CD4-positive, alpha-beta T cell treated with Interleukin-2 at 100 ng/mL for 4 hours (primary cell): ENCODE measurements at places on chromosomes 5 and 9.

DNA sequence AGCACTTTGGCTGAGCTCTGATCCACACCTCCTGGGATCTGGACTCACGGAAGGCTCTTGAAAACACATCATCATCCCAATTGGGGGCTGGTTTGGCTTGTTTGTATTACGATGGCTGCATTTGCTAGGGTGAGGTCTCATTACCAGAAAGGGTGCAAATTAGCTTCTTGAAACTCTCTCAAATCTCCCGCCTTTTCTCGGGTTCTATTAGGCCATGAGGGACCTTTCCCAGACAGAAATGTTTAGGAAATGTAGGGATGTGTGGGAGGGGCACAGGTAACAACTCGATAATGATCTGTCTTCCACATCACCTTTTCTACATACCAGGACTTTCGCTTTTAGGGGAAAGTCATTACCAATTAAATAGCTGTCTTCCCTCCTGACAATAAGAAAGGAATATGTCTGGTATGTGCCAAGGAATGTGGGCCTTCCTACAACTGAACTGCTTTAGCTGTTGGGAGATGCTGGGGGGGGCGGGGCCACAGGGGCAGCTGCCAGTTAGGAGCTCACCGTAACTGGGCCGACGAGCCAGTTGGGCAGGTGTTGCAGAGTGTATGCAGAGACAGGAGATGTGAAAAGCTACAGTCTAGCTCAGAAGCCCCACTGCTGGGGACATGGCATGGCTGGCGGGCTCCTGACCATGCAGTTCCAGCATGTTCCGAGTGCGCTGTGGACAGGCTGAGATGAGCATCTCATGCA is 71.2 kb downstream of the AK8 start:
- no peak for DNase-seq

DNA sequence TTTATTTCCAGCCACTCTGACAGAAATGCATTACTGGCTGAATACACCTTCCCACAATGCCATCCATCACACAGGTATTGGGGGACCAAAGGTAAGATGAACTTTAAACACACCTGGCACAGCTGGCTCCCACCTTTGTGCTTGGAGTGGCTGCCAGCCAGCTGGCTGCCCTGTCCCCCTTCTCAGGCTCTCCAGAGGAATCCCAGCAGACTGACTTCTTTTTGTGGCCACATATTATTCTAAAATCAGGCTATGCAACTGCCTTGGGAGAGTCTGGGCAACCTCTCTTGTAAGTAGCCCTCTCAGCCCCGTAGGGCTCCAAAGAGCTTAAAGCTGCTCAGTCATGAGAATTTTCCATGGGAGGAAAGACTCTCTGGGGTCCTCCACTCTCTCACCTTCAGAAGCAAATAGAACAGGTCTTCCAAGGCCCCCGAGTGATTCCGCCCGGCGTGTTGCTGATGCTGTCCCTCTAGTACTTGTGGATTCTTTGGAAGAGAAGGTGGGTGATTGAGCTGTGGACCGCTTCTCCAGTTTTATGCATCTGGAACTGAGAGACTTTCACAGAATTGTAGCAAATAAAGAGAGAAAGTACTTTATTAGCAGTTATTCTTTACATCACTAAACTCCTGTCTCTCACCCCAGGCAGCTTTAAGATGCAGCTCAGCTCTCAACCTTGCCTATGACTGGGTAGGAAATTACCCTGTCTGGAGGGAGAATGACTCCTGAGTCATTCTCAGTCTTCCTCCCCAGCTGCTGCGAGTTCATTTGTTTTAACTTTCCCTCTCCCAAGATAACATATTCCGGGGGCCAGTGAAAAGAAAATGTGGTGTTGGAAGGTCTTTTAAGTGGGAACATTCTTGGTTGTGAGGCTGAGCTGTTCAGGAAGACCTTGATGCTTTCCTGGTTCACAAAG is 159.4 kb upstream of the PITX1 start:
- no peak for DNase-seq

GRCh38 chr9:94740145-94740840 is 13.8 kb downstream of the AOPEP start:
- DNase-seq: no peak

DNA sequence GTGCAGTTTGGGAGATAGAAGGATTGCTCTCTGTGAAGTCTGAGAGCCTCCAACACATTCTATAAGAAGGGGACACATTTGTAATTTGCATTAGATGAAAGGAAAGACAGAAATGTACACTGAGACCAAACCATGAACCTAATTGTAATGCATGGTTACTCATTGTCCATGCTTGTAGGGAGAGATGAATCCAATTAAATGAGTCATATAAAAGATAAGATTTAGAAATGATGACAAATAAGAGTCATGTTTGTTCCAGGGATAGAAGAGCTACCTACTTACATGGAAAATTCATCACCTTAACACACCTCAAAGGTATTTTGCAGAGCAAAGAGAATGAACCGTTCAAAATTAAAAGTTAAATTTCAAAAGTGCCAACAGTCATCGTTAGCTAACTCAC is 85.1 kb downstream of the FBXL7 start:
- DNase-seq: no peak

DNA sequence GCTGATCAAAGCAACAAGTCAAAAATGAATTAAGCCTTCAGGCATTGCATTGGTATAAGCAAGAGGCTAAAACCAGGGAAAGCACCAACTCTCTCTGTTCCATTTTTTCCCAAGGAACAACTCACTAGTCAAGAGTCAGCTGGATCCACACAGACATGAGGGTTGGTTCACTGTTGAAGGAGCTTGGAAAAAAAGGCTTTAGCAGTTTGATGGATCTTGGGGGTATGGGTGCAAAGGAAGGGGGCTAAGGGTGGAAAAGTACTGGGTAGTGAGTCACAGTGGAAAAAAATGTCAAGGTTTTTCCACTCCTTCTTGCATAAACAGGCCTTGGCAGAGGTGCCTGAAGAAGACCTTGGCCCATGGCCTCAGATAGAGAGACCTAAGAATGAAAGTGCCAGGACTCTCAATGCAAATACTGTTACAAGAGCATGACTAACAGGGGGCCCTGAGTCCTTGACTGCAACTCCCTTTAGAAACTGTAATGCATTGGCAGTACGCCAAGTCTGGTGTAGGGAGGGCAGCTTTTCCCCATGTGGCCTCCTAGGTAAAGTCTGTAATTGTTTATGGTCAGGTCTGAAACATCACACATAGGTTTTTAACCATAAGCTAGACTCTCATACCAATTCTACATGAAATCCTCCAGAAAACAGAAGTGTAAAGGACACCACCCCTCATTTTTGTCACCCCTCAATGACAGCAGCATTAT is 23.7 kb downstream of the ACTL7A start:
- DNase-seq: no peak

DNA sequence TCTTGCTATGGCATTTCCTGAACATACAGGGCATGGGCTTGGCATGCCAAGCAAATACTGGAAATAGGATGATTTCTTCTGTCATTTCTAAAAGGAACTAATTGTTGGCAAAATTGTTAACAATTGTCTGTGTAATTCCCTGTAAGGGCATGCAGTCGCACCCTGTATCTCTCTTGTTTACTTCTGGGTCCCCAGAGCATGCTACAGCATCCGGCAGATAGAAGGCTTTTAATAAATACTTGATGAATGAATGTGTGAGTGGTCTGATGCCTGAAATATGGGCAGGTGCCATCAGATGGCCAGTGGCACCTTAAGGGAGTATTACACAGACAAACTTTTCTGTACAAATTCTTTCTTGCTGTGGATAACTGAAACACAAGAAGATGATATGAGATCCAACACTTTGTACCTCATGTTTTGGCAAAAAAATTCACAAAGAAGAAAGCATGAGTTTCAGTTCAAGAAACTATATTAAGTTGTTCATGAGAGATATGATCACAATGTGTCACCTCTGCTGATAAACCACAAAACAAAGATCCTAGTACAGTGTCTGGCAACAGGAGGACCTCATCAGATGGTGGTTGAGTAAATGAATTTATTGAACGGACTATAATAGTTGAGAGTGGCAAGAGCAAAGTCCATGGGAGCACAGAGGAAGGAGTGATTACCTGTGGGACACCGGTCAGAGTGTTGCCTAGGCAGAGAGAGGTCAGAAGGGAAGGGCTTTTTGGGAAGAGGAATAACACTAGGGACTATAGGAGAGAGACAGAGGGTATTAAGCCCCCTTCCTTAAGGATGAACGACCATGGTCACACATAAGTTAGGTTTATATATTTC is 194.2 kb downstream of the ATP10B start:
- no peak for DNase-seq

DNA sequence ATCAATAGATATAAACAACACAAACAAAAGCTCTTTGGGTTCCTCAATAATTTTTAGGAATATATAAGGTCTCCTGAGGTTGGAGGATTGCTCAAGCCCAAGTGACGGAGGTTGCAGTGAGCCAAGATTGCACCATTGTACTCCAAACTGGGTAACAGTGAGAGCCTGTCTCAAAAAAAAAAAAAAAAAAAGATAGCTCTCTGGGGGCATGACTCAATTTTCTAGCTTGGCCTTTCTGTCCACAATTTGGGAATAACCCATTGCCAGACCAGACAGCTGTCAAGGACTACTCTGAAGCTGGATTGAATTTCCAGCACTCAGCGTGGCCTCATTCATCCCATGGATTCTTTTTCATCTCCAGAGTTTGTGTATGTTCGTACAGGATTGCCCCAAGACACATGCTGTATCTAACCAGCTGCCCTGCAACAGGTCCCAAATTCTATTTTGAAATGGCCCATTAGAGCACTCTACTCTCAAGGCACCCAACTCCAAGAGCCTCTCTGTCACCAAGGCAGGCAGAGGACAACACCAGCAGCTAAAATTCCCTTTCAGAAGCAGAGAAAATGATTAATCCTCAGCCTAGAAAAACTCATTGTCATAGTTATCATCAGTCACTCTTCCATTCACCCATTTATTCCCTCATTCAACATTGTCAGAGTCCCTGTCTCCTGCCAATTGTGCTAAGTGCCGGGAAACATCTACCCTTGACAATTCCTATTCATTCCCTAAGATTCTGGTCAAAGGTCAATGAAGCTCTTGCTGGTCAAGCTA is 8.7 kb downstream of the FAM193B start:
- DNase-seq: no peak

DNA sequence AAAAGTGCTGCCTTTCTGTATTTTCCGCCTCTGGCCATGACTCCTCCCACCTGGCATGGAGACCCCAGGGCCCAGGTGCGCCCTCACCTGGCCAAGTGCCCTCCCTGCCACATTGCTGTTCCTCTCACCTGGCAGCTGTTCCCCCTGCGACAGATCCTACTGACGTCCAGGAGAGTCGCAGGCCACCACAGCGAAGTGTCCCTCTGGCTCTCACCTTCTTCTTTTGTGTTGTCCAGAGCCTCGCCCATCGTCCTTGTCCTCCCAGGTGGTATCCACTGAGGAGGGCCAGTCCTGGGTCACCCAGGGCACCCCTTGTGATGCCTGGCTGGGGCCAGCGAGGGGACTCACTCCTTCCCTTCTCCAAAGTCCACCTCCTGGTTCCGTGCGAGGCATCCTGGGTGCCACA is 2.6 kb downstream of the NKD2 start:
- peak; percentile 19 for DNase-seq
